ENCODE measurements at places on chromosomes 5 and 9.

GRCh38 chr5:67414712-67415111 lies 218.1 kb upstream of the CD180 start:
- DNase-seq, result peak; percentile 81

GRCh38 chr9:114634387-114634786 lies 23.2 kb downstream of the TEX53 start:
- DNase-seq, result no peak

- DNase-seq, result no peak
Measured at GRCh38 chr9:130426883-130427282, 17.9 kb upstream of the ASS1 start.

DNA sequence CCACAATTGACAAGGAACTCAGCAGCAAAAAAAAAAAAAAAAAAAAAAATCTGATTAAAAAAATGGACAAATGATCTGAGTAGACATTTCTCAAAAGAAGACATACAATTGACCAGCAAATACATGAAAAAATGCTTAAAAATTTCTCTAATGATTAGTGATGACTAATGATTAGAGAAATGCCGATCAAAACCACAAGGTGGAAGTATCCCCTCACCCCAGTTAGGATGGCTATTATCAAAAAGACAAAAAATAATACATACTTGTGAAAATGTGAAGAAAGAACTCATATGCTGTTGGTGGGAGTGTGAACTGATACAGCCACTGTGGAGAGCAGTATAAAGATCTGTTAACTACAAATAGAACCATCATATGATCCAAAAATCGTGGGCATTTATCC lies 245.3 kb downstream of the OSTF1 start:
- DNase-seq, result no peak

- DNase-seq, result no peak
Measured at GRCh38 chr9:37007295-37007694, 26.8 kb downstream of the PAX5 start.

DNA sequence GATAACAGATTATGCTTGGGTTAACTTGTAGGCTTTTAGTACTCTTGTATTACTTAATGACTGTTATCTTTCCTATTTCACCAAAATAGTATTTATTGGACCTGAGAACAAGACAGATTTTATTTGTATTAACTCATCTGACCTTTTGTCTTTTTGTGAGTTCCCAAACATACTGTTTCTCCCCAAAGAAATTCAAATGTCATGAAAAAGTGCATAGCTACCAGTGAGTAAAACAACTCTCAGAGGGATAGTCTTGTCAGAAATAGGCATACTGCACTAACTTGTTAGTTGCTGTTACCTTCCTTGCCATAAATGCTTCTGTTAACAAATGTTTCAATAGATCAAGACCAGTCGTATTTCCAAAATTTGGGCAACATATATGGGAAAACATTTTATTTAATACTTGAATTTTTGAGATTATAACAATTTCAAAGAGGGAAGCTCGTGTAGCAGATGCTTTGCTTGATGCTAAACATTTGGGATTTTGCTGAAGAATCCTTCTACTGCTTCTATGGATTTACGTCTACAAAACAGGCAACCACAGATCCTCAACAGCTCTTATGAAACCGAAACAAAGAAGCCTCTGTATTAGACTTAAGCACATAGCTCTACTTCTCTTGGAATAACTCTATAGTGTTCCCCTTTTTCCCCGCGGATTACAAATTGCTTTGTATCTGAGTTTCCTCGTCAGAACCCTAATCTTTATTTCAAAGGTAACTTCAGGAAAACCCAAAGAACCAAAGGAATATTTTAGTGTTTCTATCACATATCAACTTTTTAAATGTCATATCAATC lies 248.8 kb downstream of the MCTP1 start:
- no peak for DNase-seq

GRCh38 chr9:19378647-19379046 lies 1.4 kb downstream of the RPS6 start:
- DNase-seq, result no peak
